ENCODE measurements at places on chromosomes 1 and 21.

- DNase-seq, result no peak
Observed at GRCh38 chr1:36087233-36088123, 1.2 kb upstream of the ADPRS start.

DNA sequence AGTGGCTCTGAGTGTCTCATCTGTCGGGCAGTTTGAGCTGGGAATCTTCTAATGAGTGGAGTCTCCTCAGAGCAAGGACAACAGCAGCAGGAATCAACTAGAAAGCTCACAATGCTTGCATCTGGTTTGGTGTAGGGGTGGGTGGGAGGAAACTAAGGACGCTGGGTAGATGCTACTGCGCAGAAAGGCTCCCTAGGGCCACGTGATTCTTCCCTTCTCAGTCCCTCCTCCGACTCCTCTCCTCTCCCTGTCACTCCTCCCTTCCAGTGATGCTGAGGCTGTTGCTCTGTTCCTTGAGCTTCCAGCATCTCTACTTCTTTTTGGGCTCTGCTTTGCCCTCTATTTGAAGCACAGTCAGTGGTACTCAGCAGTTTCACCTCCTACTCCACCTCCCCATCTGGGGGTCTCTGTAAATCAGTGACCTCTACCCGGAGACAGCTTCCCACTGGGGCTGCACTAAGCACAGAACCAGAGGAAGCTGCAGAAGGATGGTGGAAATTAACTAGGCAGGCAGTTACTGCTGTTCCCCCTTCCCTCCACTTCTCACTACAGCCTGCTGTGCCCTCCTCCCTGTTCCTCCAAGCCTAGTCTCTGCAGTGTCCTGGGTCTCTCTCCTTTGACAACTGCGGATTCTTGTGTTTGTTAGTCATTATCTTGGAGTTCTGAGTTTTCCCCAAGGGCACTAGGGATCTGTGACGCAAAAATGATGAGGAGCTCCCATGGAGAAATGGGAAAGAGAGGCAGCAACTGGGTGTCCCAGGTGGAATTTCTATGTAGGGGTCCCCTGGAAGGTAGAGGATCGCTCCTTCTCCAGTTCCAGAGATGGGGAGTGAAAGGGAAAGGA is 5.8 kb downstream of the LINGO4 start:
- DNase-seq, result no peak

DNA sequence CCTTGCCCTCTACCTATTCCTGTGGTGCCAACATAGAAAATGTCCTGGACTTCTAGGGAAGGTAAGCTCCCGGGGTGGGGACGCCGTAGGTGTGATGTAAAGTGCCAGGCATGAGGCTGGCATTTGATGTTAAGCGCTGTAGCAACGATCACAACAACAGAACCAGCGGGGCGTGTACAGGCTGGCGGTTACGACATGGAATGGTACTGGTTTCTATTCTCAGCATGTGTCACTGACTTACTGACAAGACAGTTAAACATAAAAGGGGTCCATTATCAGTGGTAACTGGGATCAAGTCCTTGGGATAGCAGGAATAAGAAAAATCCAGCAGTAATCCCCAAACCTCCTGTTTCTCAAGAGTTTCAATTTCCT is 58.9 kb downstream of the TGFBR3 start:
- DNase-seq, result peak; percentile 65

DNA sequence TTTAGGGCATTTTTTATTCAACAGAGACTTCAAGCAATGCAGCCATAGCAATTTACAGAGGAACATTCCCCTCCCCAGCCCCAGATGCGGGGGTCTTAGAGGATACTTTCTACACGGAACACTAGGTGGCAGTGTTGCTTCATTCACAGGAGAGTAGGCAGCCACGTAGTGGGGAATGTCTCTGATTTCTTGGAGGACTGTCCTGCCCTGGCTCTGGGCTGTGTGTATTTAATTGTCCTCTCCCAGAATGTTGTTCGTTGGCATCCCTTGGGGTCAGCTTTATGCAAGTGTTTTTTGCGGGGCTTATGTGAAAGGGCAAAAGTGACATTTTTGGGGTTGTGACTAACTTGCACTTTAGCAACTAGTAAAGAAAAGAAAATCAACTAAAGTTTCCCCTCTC is 96.9 kb downstream of the PAPPA2 start:
- DNase-seq, result peak; percentile 25

GRCh38 chr1:170048515-170048914 is 26.0 kb downstream of the KIFAP3 start:
- no peak for DNase-seq

DNA sequence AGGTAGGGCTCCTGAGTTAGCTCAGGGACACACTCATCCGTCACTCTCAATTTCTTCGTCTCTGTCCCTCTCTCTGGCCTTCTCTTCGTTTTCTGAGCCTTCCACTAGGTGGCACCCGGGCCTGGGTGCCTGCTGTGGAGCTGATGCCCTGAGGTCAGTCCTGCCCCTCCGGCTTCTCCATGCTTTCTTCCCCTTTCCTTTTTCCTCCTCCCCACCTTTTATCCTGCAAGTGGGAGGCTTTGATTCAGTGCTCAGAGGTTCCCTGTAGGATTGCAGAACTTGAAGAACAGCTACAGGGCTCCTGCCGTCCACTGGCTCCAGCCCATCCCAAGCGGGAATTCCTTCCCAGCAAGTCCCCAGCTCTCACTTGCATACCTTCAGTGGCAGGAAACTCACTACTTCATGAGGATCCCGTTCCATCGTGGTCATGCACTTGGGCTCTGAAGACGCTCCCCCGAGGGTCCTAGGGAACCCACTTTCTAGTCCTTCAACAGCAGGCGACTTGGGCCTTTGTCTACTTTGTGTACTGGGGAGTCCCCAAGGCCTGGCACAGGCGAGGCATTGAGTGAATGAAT is 45.6 kb downstream of the SRRM1 start:
- peak; percentile 39 for DNase-seq

GRCh38 chr1:221394011-221394544 is 347.8 kb downstream of the DUSP10 start:
- DNase-seq, result peak; percentile 60

- DNase-seq, result no peak
Observed at GRCh38 chr1:16617778-16618580, 4.6 kb upstream of the NBPF1 start.

- DNase-seq, result no peak
Observed at GRCh38 chr1:232820431-232820830, 15.2 kb downstream of the MAP10 start.
